COLO829 (cell line): ENCODE measurements at places on chromosomes 2 and 18.

DNA sequence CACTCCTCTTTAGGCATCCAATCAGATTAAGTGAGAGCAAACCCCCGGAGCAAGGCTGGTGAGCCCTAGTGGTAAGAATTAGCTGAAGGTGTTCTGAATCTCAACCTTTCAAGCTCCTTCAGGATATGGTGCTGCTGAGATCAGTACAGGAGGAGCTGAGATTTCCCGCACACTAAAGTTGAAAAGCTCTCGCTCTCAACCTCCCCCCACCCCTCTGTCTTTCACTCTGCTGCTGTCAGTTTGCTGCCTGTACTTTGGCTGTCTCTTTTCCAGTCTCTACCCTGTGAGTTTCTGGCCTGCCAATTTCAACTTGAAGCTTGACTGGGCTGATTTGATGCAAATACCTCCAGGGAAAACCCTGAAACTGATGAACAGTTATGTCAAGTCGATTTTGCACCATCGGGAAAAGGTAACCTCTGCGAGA lies 15.7 kb downstream of the ZEB2 start:
- no peak for DNase-seq

DNA sequence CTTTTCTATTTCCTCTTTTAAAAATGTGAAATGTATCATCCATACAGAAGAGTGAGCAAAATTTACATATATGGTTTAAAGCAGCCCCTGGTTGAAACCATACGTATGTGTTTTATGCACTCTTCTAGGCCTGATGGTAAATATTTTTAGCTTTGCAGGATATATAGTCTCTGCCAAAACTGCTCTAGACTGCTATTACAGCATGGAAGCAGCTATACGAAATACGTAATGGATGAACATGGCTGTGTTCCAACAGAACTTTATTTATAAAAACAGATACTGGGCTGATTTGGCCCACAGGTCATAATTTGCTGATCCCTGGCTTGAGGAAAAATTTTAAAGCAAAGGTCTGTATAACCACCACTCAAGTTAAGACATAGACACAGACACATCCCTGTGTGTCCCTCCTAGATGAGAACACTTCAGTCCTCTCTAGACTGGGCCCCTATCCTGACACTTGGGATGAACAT lies 42.5 kb upstream of the ATP8B1 start:
- DNase-seq, result no peak

GRCh38 chr2:150379166-150379565 lies 108.3 kb downstream of the RND3 start:
- no peak for DNase-seq

DNA sequence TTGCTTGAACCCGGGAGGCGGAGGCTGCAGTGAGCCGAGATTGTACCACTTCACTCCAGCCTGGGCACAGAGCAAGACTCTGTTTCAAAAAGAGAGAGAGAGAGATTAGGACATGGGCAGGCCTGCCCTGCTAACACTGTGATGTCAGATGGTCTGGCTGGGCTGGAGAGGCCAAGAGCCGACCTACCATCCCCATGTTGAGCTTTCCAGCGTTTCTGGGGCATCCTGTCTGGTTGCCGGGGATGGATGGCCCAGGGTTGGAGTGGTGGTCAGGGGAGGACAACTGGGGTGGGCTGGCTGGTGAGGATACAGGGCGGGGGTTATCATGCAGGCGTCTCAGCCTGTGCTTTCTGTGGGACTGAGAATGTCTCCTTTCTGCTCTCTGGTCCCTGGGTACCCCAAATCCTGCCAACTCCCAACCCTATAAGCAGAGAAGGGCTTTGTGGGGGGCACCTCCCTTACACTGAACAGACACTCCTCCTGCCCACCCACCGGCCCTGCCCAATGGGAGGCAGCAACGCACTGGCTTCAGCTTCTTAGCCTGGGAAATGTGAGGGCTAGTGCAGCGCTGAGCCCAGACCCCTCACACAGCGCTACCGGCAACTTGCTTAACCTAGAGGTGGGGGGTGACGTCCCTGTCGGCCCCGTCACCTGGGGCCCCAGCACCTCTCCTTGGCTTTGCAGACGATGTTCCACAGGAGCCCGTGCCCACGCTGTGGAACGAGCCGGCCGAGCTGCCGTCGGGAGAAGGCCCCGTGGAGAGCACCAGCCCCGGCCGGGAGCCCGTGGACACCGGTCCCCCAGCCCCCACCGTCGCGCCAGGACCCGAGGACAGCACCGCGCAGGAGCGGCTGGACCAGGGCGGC lies 5.4 kb downstream of the SNORC start:
- no peak for DNase-seq
